ENCODE measurements at places on chromosomes 3 and 15.
A peak's percentile ranks its signal among the peaks of the same experiment; 100 is the strongest.

DNA sequence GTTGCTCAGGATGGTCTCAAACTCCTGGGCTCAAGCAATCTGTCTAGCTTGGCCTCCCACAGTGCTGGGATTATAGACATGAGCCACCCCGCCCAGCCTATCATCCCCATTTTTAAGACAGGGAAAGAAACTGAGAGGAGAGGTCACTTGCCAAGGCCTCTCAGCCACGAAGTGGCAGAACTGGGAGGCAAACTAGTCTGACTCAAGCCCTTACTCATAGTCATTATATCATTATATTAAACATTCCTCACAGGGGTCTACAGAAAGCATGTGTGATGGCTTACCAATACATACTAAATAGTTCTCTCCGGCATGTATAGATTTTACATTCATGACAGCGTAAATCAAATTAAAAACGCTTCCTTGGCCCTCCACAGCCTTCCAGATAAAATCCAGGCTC lies 62.0 kb upstream of the ZBTB38 start:
- no peak for DNase-seq

DNA sequence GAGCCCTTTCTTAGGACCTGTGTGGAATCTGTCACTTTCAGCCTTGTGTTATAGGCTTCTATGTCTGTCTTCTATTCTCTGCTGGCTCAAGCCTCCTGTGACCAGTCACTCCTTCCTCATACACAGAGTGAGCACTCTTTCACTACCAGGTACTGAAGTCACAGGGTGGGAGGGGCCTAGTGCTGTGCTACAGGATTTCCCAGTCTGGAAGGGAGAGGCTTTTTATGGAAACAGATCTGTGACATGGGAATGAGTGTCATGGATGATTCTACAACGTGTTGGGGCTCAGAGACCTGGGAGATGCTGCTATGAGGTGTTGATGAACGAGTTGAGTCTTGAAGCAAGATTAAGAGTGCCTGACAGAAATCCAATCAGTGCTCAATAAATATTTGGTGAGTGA lies 100.5 kb downstream of the PDCD6IP start:
- no peak for DNase-seq

DNA sequence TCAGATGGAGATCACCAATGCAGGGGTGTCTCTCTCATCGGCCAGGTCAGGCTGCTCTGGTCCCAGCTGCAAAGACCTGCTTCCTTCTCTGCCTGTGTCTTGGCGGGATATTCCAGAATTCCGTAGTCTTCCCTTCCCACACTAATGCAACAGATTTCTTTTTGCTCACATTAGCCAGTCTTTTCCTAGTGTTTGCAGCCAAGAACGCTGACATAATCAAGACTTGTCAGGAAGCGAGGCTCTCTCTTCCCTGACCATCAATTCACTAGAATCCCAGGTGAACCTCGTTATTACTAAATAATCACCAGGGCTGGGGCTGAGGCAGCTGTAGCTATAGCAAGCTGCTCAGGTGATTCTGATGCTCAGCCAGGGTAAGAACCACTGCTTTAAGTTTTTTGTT lies 43.2 kb upstream of the ACKR4 start:
- no peak for DNase-seq

GRCh38 chr15:57911247-57911646 lies 154.3 kb downstream of the ALDH1A2 start:
- DNase-seq = no peak

GRCh38 chr3:129558081-129558771 lies 15.3 kb downstream of the H1-8 start:
- DNase-seq = no peak

DNA sequence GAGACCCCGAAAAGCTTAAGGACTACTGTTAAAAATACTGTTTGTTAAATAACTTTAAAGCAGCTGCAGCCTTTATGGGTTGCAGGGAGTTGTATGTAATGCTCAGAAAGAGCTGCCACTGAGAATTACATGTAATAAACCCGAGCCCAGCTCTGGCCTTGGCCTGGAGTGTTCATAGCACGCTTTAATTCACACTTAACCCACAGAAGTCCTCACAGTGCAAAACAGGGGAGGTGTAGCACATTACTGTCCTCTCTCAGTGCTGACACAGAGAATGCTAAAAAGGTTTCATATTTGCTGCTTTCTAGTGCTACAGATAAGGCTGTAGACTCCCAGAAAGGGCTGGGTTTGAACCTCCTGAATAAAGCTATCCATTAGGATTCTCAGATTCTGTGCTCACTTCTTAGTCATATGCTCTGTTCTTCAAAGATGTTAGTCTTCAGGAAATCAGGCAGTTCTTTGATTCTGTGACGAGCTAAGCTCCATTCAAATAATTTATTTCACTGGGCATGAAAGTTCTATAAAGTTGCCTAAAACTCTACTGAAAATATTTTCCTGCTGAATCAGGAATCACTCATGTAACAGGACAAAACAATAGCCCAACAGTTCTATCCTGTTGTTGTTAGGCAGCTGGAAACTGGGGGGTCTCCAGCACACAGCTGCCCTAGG lies 108.0 kb downstream of the SENP2 start:
- no peak for DNase-seq

GRCh38 chr3:99499235-99500158 lies 138.9 kb upstream of the COL8A1 start:
- peak; percentile 28 for DNase-seq

- no peak for DNase-seq
Measured at GRCh38 chr3:3240986-3241385, 61.5 kb upstream of the CRBN start.

GRCh38 chr3:9508781-9509180 lies 44.8 kb downstream of the LHFPL4 start:
- no peak for DNase-seq

DNA sequence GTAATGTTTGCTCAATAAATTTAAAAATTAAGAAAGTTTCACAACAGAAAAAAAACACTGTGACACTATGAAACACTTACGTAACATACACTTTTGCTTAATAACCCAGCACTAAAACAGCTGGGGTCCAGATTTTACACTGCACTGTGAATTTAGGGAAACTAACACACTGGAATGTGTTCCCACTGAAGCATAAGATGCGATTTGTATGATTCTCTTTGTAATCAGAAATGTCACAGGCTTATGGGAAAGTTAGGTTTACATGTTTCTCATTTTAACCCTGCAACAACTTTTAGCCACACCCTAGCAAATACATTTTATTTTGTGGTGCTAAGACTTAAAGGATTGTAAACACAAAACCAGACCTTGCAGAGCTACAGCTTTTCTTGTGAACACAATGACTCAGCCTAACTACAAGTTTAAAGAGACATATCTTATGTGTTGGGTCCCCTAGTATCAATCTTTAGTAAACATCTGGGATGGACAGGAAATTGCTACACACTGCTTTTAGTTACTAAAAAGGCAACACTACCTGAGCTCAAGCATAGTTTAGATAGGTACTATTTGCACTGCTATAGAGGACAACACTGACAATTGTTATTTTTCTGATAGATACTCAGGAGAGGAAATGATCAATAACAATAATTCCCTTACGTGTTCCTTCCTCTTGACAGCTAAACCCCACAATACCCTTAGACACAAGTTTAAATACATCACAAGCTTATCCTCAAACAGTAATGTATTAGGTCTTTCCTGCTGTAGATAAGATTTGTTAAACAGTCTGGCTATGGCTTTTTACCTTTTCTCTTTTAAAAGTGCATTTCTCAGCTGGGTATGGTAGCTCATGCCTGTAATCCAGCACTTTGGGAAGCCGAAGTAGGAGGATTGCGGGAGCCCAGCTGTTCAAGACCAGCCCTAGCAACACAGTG lies 3.8 kb downstream of the PLD1 start:
- DNase-seq = no peak

- DNase-seq = no peak
Measured at GRCh38 chr3:129382366-129382765, 46.1 kb downstream of the EFCAB12 start.

- no peak for DNase-seq
Measured at GRCh38 chr3:64351713-64352638, 126.7 kb upstream of the PRICKLE2 start.

DNA sequence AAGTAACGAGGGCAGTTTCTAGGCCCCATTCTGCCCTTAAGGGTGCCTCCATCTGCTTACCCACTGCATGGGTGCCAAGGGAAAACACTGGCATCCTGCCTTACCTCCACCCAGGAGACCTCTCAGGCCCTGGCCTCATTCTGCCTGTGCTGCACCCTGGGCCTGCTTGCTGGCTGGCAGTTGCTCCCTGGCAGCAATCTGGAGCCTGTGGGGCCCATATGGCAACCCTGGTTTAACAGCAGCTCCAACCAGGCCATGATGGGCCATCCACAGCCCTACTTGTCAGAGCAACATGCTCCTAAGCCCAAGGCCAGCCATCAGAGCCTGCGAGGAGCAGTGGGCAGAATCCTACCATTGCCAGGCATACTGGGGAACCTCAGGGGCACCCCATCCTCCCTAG lies 3.7 kb downstream of the C3orf18 start:
- no peak for DNase-seq

- DNase-seq = peak; percentile 38
Measured at GRCh38 chr3:30682434-30683155, 76.2 kb downstream of the TGFBR2 start.

DNA sequence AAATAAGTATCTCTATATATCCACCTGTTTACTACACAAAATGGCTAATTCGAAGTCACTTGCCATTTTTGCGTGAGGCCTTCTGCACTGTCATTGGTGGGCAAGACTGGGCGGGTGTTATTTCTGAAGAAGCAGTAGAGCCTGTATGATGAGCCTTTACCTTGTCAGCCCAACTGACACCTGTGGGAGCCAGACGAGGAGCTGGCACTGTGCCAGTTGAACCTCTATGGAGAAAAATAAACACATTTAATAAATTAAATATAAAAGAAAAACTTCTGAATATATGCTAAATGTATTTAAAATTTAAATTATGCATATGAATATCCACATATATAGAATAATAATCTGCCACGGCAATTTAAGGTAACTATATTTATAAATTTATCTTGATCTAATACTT lies 109.9 kb downstream of the SCAPER start:
- DNase-seq = no peak

DNA sequence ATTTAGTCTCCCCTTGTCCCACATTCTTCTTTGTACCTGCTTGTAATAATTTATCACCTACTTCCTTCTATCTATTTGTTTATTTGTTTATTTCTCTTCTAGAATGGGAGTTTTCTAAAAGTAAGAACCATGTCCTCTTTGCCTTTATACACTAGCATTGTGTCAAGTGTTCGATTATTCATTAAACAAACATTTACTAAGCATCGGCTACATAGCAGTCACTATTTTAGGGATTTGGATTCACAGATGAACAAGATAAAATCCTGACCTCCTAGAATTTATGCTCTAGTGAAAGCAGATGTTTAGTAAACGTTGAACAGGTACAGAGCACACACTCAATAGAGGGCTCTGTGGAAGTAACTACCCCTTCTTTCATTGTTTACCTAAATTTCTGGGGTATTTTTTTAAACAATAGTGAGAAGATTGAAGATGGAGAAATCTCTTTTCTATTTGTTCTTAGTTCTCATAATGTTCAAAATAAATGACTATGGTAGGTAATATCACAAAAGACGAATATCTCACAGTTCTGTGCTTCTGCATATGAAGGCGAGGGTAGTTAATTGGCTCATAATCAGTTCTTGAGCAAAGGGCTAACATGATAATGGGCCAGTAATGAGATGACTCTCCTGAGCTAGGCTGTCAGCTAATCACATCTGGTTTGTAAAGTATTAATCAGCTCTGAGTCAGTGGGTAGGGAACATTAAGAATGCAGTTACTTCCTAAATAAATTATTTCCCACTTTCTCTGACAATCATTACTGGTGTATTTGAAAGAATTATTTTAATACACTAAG lies 111.9 kb downstream of the SLC9A9 start:
- DNase-seq = no peak

DNA sequence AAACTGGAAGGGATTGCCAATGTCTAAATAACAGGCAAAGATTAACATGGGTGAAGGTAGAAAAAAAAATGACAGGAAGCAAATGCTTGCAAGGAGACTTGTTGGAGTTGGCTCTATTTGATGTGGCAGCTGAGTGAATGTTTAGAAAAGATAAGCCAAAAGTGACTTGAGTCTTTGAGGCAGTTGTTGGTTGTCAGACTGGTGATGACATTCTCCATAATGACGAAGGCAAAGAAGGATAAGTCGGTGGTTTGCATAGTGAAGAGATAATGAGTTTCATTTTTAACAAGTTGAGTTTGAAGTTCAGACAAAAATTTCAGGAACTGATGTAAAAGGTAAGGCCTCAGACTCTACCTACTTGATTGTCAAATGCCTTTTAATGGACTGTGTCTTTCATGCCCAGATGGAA lies 704.1 kb upstream of the SGO1 start:
- DNase-seq = no peak

- no peak for DNase-seq
Measured at GRCh38 chr15:100348578-100348977, 6.8 kb upstream of the ADAMTS17 start.

- no peak for DNase-seq
Measured at GRCh38 chr3:189494632-189495031, 136.6 kb upstream of the TP63 start.

DNA sequence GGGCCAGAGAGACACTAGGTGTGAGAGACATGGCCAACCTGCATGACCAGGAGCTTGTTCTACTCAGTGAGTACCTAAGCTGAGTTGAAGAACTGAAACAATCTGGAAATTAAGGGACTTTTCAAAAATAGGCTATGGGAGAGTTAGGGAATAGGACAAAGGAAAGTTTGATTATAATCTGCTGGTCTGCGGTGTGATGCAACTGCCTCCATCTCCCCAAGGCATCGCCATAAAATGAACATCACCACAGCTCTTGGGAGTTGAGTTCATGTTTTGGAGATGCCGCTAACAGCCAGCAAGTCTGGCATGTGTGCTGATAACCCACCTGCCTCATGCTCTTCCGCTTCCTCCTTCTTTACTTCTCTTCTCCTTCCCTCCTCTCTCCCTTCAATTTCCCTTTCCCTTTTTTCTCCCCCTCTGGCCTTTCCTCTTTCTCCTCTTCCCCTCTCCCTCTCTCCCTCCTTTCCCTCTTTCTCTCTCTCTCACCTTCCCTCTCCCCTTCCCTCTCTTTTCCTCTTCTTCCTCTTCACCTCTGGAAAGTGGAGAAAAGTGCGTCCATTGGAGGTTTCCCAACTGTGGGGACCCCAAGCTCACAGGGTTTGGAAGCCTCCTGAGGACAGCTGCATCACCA lies 39.1 kb upstream of the GLCE start:
- no peak for DNase-seq
